A673 (cell line): ENCODE measurements at places on chromosomes 1 and 21. TPM values are rescaled to one million over a fixed set of nuclear protein-coding genes. Genes with fewer than 3 reads are reported as not detected.

DNA sequence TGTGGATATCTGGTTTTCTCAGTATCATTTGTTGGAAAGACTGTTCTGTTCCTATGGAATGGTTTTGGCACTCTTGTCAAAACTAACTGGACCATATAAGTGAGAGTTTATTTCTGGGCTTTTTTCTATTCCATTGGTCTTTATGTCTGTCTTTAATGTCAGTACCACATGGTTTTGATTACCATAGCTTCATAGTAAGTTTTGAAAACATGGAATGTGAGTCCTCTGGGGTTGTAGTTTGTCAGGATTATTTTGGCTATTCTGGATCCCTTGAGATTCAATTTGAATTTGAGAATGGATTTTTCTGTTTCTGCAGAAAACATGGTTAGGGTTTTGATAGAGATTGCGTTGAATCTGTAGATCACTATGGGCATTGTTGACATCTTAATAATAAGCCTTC, 107.9 kb downstream of the ZFYVE9 start:
- DNase-seq = no peak
- no peak overlapping the region for H3K27ac ChIP-seq
- H3K27me3 ChIP-seq = no peaks in the 10 kb centered on the region
- H3K4me3 ChIP-seq = no peak overlapping the region
- no peaks in the 10 kb centered on the region for H3K36me3 ChIP-seq

GRCh38 chr1:229889031-229889517, 178.0 kb upstream of the GALNT2 start:
- peaks cover 11% of the 10 kb centered on the region for H3K4me1 ChIP-seq
- no peak overlapping the region for H3K4me3 ChIP-seq
- no peaks in the 10 kb centered on the region for H3K27me3 ChIP-seq
- H3K27ac ChIP-seq = no peak overlapping the region
- no peak for DNase-seq

DNA sequence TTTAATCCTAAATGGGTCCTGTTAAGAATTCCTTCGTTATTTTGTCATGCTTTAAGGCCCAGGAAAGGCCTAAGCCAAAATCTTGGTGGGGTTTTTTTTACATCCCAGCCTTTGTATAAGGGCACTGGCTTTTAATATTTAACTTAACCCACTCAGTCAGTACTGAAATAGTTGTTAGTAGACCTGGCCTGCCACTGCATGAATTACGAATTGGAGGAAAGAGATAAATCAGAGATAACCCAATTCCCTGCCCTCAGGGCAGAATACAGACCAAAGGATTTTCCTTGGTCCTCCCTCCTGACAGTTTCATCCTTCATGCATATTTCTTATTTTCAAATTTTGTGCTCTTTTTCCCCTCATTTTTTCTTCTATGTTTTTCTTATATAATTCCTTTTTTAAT, 193.0 kb downstream of the FASLG start:
- no peaks in the 10 kb centered on the region for H3K36me3 ChIP-seq
- H3K4me1 ChIP-seq = no peaks in the 10 kb centered on the region
- DNase-seq = no peak

DNA sequence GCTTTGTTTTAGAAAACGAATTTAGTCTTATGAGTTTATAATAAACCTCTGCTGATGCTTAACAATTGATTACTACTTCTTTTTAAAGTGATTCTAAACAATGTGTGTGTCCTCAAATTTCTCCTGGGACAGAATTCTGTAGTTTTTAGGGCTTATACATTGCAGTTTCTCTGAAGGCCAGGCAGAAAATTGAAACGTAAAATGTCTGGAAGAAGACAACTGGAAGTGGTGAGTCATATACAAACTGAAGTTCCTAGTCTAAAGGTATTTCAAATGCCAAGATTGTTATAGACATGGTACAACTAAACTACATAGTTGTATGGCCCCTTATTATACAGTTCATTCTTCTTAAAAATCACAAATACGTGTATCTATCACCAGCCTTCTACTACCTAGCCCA, 30.5 kb upstream of the RC3H1 start:
- H3K4me1 ChIP-seq = no peaks in the 10 kb centered on the region
- DNase-seq = no peak
- no peak overlapping the region for H3K27ac ChIP-seq
- H3K36me3 ChIP-seq = no peaks in the 10 kb centered on the region
- H3K27me3 ChIP-seq = no peaks in the 10 kb centered on the region

GRCh38 chr21:38771536-38771935, 34.2 kb upstream of the ETS2 start:
- no peak overlapping the region for H3K4me3 ChIP-seq
- no peak overlapping the region for H3K27ac ChIP-seq
- no peaks in the 10 kb centered on the region for H3K36me3 ChIP-seq

DNA sequence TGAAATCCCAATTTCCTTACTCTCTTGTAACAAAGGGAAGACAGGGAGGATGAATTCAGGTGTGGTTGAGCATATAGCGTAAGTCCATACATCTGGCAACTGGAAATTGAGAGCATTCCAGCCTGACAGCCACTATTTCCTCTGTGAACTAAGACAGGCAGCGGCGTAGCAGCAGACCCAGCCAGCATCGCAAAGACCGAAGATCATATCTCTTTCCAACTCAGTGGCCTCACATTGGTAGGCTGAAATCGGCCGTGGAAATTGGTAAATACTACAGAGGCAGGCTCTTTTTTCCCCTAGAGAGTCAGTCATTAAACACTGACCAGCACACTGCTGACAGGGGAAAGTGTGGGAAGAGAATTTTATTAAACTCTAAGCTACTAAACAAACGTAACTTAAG, 43.4 kb downstream of the TARBP1 start:
- H3K36me3 ChIP-seq = peaks cover 22% of the 10 kb centered on the region
- H3K27me3 ChIP-seq = no peaks in the 10 kb centered on the region
- H3K4me3 ChIP-seq = no peak overlapping the region
- H3K4me1 ChIP-seq = no peaks in the 10 kb centered on the region
- no peak for DNase-seq
- no peak overlapping the region for H3K27ac ChIP-seq

- H3K27ac ChIP-seq = no peak overlapping the region
- H3K4me1 ChIP-seq = no peaks in the 10 kb centered on the region
- DNase-seq = no peak
- no peaks in the 10 kb centered on the region for H3K36me3 ChIP-seq
- no peak overlapping the region for H3K4me3 ChIP-seq
Measured at GRCh38 chr1:192713921-192714320, 78.0 kb downstream of the RGS13 start.

DNA sequence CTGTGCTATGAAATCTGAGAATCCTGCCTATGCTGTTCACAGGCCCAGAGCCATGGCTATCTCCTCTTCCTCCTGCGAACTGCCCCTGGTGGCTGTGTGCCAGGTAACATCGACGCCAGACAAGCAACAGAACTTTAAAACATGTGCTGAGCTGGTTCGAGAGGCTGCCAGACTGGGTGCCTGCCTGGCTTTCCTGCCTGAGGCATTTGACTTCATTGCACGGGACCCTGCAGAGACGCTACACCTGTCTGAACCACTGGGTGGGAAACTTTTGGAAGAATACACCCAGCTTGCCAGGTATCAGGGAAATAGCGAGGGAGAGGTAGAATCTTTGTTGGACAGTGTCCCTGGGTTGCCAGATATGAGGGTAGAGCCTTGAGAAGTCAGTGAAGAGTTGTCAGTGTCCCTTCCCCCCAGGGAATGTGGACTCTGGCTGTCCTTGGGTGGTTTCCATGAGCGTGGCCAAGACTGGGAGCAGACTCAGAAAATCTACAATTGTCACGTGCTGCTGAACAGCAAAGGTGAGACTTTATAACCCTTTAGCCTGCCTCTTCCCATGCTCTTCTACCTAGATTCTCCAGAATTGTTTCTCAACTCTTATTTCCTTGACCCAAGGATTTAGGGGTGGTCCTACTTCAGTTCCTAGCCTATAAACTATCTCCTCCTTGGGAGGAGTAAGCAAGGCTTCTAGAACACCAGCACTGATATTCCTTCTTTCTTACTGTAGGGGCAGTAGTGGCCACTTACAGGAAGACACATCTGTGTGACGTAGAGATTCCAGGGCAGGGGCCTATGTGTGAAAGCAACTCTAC, 1.4 kb downstream of the NIT1 start:
- peak overlapping the region; percentile 93 for H3K27ac ChIP-seq
- H3K4me1 ChIP-seq = peaks cover 12% of the 10 kb centered on the region
- no peaks in the 10 kb centered on the region for H3K27me3 ChIP-seq
- peaks cover 46% of the 10 kb centered on the region for H3K36me3 ChIP-seq
- H3K4me3 ChIP-seq = peak overlapping the region; percentile 86

DNA sequence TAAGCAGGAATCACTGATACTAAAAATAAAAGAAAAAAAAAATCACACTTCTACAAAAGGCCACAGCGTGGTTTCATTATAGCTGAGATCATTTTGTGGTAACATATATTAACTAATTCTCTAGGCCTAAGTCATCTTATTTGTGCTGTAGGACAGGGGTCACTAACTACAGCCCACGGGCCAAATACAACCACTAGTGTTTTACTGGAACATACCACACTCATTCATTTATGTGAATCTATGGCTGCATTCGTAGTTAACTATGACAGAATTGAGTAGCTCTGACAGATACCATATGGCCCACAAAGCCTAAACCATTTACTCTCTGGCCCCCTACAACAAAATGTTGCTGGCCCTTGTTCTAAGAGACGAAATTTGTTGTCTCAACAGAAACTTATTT, 224.4 kb downstream of the VAV3 start:
- no peak overlapping the region for H3K4me3 ChIP-seq
- H3K27me3 ChIP-seq = no peaks in the 10 kb centered on the region
- H3K4me1 ChIP-seq = peaks cover 5% of the 10 kb centered on the region
- DNase-seq = no peak
- H3K27ac ChIP-seq = no peak overlapping the region

DNA sequence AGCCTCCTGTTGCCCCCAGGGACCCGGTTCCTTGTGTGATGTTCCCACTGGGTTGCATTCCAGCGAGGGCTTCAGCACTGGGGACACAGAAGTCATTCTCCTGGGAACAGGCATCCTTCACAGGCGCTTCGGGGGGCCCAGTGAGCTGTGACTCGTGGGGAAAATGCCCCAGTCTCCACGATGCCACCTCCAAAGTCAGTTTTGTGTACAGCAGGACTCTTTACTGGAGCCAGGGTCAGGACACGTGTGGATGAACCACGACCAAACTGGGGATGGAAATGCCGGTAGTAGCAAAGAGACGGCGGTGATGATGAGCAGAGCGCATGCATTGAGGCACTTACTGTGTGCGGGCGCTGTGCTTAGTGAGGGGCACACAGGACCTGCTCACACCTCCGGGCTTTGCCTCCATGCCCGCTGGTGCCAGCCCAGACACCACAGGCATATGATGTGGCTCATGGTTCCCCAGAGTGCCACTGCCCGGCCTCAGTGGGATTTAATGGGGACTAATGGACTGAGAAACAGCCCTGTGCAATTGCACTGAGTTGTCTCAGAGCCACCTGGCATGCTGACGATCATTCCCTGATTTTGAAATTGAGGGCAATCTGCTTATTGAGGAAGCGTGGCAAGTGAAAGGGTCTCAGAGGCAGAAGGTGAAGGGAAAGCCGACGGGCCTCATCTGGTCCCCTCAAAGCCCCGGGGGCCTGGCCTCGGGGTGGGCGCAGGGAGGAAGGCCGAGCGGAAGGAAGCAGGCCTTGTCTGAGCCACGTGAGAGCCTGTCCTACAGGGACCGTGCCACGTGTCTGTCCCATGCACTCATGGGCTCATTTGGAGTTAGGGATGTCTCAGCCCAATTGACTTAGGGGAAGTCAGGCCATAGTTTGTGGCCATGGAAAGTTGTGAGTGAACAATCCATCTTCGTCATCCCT, 91.4 kb downstream of the PDE9A start:
- DNase-seq = no peak
- no peaks in the 10 kb centered on the region for H3K36me3 ChIP-seq
- H3K27ac ChIP-seq = no peak overlapping the region
- no peaks in the 10 kb centered on the region for H3K4me1 ChIP-seq
- H3K4me3 ChIP-seq = no peak overlapping the region

DNA sequence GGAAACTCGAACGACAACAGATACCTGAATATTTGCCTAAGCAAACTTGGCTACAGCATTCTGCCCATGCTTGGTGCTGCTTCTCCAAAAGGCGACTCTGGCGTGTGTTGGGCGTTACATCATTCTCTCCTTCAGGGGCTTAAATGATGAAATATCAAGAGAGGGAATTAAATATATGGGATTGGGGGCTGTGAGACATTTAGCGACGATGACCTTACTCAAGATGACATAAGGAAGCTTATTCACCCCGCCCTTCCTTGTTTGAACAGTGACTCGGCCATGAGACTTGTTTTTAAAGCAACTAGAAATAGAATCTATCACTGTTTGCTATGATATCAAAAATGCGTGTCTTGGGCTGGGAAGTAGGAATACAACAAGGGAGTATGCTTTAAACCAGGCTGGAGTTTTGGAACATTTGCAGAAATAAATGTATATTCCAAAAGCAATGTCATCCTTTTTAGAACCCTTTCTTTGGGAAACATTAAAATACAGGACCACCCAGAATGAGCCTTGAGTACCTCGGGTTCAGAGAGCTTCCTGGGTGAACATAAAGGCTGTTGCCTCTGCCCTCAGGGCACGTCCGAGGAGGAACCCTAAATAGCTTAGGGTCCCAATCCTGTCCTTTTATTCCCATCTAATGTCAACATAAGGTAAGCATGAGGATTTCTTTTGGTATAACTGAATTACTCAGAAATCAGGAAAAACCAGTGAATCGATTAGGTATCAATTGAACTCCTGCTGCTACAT, 123.3 kb upstream of the SLC45A1 start:
- no peaks in the 10 kb centered on the region for H3K36me3 ChIP-seq
- no peaks in the 10 kb centered on the region for H3K27me3 ChIP-seq
- no peak overlapping the region for H3K27ac ChIP-seq
- no peak for DNase-seq
- H3K4me3 ChIP-seq = no peak overlapping the region
- H3K4me1 ChIP-seq = peaks cover 6% of the 10 kb centered on the region

VTCN1 gene
- total RNA-seq = not detected in 2 replicates

PLA2G2F gene
- total RNA-seq = not detected in 2 replicates

C1QTNF12 gene
- 2.9 and 4.4 TPM in 2 replicates for total RNA-seq

ST6GALNAC5 gene
- total RNA-seq = not detected in 2 replicates

FCGR2B gene
- total RNA-seq = not detected in 2 replicates

SAMSN1 gene
- total RNA-seq = not detected in 2 replicates

TTLL10 gene
- total RNA-seq = not detected in 2 replicates

ICOSLG gene
- total RNA-seq = 0.69 and 1.3 TPM in 2 replicates

OR10R2 gene
- total RNA-seq = not detected in 2 replicates

TFF2 gene
- not detected in 2 replicates for total RNA-seq

CYP4B1 gene
- not detected in 2 replicates for total RNA-seq

TNFRSF8 gene
- not detected in 2 replicates for total RNA-seq
